IMR-90 (cell line): ENCODE measurements at places on chromosomes 5 and 9. TPM values are rescaled to one million over a fixed set of nuclear protein-coding genes. Genes with fewer than 3 reads are reported as not detected.
A peak's percentile ranks its signal among the peaks of the same experiment; 100 is the strongest.

- no peak for DNase-seq
Observed at GRCh38 chr9:109536859-109537258, 38.8 kb upstream of the PTPN3 start.

GRCh38 chr9:4242239-4242638, 57.6 kb downstream of the GLIS3 start:
- DNase-seq: no peak

DNA sequence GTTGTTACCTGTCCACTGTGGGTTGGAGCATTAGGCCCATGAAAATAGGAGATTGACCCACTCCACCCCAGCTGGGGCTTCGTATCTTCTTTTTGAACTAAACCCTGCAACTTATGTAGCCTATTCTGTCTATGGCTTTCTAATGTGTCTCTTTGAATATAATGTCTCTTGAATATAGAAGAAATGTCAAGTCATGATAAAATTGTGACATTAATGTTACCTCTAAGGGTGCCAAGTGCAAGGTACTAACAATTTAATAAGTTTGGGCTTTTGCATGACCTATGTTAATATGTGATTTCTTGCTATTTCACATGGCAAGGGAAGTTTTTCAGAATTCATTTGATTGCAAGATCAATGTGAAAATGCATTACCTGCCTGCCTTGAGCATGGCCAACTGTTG, 40.4 kb upstream of the PUM3 start:
- DNase-seq: no peak

GRCh38 chr9:14749741-14750211, 27.2 kb upstream of the CER1 start:
- DNase-seq: no peak

DNA sequence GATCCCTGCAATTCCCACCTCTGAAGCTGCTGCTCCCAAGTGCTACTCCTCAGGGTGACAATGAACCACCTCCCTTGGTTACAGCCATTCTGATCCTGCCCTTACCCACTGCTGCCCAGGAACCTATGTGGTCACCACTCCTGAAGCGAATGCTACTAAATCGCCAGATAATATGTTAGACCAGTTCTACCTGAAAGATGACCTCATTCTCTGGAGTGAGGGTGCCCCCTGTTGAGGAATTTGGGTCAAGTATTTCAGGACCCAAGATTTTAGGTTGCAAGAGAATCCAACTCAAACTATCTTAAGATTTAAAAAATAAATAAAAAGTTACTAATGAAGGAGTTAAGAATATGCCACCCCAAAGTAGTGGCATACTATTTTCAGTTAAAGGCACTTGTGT, 5.8 kb upstream of the SNAPC3 start:
- peak; percentile 65 for DNase-seq

DNA sequence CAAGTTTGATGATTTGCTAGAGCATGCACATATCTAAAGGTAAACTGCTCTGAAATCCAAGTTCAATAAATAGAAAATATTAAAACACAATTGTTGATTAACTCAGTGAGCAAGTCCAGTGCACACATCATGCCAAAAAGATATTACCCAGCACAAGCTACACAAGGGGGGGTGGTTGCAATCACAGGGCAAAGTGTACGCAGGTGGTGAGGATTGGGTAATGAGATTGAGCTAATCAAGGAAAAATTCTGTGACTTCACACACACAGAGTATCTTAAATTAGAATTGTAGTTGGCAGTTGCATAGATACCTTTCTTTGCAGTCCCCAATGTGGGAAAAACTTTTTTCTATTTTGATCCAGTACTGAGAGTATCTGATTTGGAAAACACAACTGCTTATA, 156.1 kb upstream of the NTRK2 start:
- no peak for DNase-seq

DNA sequence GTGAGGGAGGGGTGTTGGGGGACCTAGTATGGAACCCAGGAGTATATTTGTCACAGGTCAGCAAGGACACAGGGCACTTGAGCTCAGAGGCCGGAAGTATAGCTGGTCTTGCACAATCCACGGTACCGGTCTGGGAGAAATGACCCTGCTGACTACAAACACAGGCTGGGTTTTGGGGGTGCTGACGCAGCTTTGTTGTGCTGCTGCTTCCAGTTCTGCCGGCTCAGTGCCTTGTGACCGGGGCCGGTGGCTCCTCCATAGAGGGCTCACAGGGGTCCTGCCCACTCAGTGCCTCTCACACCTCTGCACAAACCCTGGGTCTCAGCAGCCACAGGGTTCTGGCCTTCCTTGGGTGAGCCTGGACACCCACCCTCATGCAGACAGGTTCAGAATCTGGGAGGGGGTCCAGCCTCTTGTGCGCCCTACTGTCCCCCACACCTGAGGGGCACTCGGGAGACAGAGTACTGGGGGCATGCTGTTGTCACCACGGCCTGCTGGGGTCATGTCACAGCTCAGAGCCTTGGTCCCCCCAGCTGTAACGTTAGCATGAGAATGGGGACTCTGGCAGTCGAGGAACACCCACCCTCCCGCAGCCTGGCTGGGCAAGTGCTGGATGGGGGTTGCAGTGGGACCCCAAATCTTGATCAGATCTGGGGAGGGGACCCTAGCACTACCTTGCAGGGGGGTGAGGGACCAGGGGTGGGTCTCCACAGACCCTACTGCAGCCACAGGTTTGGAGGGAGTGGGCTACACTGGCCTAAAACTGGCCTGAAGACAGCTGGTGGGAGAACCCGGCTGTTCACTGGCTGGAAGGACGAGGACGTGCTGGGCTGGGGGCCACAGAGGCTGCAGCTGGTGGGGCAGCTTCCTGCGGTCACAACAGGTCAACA, 17.7 kb downstream of the NINJ1 start:
- peak; percentile 72 for DNase-seq

GRCh38 chr5:19210886-19211285, 777.1 kb downstream of the CDH18 start:
- no peak for DNase-seq

DNA sequence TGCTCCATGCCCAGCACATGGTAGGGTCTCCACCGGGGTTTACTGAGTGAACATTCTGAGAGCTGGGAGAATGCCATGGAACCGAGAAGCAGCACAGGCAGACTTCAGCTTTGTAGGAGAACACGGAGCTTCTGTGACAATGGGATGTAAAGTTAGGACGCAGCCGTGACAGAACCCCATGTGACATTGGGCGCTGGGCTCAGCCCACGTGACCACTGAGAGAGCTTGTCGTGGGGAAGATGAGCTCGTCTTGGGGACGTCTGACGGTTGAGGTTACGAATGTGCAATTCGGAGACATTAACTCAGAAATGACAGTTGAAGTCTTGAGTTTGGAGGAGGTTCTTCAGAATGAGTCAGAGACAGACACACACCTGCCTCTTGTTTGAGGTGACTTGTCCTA, 13.5 kb downstream of the SDHA start:
- no peak for DNase-seq

DNA sequence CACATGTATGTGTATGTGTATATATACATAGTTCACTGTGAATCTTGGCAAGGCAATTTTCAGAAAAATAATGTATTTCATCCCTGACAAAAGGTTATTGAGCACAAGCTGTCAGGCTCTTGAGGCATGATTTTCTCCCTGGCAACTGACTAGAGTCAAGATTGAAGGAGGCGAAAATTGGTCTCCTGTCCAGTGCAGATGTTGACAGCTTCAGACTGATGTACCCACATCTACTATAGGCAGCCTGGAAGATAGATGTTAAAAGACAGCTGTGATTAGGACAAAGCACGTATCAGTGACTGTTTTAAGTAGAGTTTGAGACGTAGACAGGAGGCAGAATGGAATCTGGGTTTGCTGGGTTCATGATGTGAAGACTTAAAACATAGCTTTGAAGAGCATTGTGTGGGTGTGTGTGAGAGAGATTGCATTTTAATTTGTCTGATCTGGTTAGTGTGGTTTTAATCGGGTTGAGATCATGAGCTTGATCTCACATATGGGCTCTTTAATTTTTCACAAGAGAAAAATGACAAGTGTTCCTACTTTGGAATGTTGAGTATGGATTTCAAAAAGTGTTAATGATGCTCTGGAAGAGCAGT, 39.1 kb downstream of the CTNNA1 start:
- no peak for DNase-seq

DNA sequence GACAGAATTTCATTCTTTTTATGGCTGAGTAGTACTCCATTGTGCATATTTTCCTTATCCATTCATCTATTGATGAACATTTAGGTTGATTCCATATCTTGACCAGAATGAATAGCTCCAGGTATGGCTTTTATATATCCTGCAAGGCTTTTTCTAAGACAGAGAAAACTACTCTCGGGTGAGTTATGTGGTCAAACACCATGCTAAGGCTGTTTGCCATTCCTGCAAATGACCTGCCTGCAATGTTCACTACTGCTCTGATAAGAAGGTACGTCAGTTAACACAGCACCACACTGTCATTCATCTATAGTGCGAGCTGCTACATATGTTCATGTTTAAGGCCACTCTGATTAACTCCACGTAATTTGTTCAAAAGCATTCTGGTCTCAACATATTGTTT, 256.8 kb upstream of the RGMB start:
- no peak for DNase-seq

The PCDHGB2 gene
- 2.8 and 3.0 TPM in 2 replicates for total RNA-seq

GRCh38 chr5:173733425-173733824, 117.0 kb upstream of the BOD1 start:
- DNase-seq: no peak

DNA sequence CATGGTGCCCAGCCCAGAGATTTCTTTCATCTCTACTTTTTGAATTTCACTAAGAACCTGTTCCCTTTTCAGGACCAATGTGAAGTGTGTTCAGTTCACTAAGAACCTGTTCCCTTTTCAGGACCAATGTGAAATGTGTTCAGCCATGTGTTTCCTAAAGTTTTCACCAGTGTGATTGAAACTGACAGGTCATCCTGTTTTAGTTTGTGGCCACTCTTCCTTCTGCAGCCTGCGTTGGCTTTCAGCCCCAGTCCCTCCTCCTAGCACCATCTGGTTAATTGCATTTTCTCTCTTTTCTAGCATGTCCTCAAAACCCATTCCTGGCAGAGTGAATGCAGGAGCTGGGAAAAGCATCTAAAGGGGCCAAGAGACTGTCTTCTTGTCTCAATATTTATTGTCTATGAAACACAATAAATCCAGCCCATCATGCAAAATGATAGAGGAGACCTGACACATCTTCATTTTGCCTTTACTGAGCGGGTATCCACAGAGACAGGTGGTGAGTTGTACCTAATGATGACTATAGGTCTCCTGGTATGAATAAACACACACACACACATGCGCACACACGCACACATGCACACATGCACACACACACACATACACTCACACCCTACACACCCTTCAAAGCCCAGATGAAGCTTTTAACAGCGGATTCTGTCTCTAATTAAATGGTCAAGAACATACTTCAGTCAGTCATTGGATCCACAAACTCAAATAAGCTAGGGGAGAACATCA, 6.1 kb upstream of the PANK3 start:
- DNase-seq: no peak

DNA sequence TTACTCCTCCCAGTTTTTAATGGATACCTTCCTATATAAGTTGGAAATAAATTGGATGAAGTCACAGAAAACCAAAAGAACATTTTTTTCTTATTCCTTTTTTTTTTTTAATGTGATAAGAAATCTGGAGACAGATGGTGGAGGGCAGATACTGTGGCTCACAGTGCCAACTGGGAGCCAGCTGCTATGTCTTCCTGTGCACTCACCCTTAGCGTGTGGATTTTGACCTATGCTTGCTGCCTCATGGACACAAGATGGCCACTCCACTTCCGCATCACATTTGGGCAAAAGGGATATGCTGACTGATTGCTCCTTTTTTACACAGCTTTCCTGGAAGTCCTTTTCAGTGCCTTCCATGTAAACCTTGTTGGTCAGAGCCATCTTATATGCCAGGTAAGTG, 342.6 kb downstream of the MAN2A1 start:
- no peak for DNase-seq

The ELOVL7 gene
- total RNA-seq: 0.18 TPM in 1 of 2 replicates, not detected in the other

DNA sequence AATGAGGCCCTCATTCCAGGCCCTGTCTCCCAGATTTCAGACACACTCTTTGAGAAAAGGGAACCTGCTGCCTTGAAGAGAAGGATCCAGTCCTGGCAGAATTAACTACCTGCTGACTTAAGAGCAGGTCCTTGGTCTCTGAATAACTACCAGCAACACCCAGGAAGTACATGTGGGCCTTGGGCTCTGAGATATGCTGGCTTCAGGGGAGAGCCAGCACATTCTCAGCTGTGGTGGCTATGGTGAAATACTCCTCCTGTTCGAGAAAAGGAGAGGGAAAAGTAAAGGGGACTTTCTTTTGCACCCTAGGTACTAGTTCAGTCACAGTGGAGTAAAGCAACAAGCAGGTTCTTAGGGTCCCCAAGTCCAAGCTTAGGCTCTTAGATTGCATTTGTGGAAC, 120.0 kb downstream of the HMHB1 start:
- no peak for DNase-seq

GRCh38 chr5:16787278-16787677, 148.8 kb downstream of the MYO10 start:
- DNase-seq: no peak

The PDCD1LG2 gene
- total RNA-seq: 29.7 and 33.3 TPM in 2 replicates

The CAMK2A gene
- total RNA-seq: under 0.01 and 0.18 TPM in 2 replicates

GRCh38 chr9:17829812-17830385, 251.0 kb downstream of the SH3GL2 start:
- DNase-seq: no peak

DNA sequence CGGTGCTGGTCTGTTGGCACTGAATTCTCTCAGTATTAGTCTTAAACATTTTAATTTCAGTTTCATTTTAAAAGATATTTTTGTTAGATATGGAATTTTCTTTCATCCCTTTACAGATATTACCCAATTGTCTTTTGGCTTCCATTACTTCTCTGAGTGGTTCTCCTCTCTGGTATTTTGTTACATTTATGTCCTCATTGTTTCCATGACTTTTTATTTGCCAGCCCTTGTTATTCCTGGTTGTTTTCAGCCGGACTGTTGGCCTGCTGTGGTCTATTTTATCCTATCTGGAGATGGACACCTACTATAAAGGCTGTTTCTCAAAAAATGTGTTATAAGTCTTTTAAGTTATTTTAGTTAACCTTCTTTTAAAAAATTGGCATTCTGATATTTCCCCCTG, 117.2 kb downstream of the ARHGEF28 start:
- no peak for DNase-seq

DNA sequence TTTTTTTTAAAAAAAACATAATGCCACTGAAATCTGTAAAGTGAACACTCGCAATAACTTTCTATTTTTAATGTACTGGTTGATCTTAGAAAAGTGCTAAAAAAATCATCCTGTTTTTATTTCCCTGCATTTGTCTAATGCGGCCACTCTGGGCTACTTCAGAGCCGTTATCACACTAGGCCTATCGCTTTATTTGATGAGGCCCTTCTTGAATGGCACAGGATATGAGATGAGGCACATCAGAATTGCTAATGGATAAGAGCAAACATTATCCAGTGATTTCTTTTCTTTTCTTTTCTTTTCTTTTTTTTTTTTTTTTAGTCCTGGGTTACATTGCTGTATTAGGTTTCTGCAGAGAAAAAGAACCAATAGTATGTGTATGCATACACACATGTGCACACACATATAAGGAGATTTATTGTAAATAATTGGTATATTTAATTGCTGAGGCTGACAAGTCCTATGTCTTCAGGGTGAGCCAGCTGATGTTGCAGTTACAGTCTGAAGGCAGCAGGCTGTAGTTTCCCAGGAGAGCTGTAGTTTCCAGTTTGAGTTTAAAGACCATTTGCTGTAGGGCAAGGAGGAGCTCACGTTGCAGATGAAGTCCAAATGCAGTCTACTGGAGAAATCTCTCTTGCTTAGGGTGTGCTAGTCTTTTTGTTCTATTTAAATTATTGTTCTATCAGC, 391.7 kb downstream of the MED10 start:
- no peak for DNase-seq
